Gastroesophageal sphincter (tissue), 4 donors: ENCODE measurements at places on chromosomes 16 and 17. TPM values are rescaled to one million over a fixed set of nuclear protein-coding genes. Genes with fewer than 3 reads are reported as not detected.

CLDN7 gene
- total RNA-seq: not detected

ACSM5 gene
- 1.3 TPM for total RNA-seq

KRT12 gene
- not detected for total RNA-seq

HS3ST4 gene
- not detected for total RNA-seq

TSEN54 gene
- 26.5 TPM for total RNA-seq

STRADA gene
- total RNA-seq: 14.4 TPM

CES1 gene
- total RNA-seq: 24.9 TPM

CPNE7 gene
- 0.67 TPM for total RNA-seq

AGRP gene
- not detected for total RNA-seq

ODAD4 gene
- total RNA-seq: 0.94 TPM

DUS2 gene
- total RNA-seq: 9.3 TPM

NOG gene
- total RNA-seq: 2.7 TPM

GRB7 gene
- total RNA-seq: 5.8 TPM

KRT16 gene
- 1.1 TPM for total RNA-seq

APOBR gene
- 1.4 TPM for total RNA-seq

SYCE1L gene
- total RNA-seq: 1.2 TPM

PNMT gene
- total RNA-seq: 7.6 TPM

COL1A1 gene
- 92.9 TPM for total RNA-seq

ZNF267 gene
- 12.8 TPM for total RNA-seq

CCL7 gene
- total RNA-seq: not detected

CEMP1 gene
- not detected for total RNA-seq

CD300H gene
- total RNA-seq: not detected

CES3 gene
- total RNA-seq: 0.39 TPM

ATAD5 gene
- 0.94 TPM for total RNA-seq

MT1M gene
- 36.9 TPM for total RNA-seq

EFCAB13 gene
- 9.5 TPM for total RNA-seq

TOX3 gene
- total RNA-seq: 2.0 TPM

HS3ST2 gene
- 1.6 TPM for total RNA-seq

TBC1D3I gene
- total RNA-seq: not detected

CDH13 gene
- 9.2 TPM for total RNA-seq

ARHGAP23 gene
- 132 TPM for total RNA-seq

CSH2 gene
- 0.23 TPM for total RNA-seq

CLN3 gene
- 21.8 TPM for total RNA-seq

NFATC2IP gene
- 13.9 TPM for total RNA-seq
